ENCODE measurements at places on chromosomes 6 and 20.

GRCh38 chr20:45998337-45998736, 10.4 kb upstream of the MMP9 start:
- no peak for DNase-seq

- no peak for DNase-seq
Observed at GRCh38 chr6:37725957-37726356, 28.3 kb upstream of the MDGA1 start.

- DNase-seq = no peak
Observed at GRCh38 chr6:128558021-128558420, 37.6 kb upstream of the PTPRK start.

GRCh38 chr6:31586599-31587281, 663 bp downstream of the LST1 start:
- no peak for DNase-seq

- no peak for DNase-seq
Observed at GRCh38 chr6:37799263-37799644, 20.3 kb upstream of the ZFAND3 start.

- DNase-seq = no peak
Observed at GRCh38 chr6:125009578-125009977, 47.3 kb downstream of the RNF217 start.

DNA sequence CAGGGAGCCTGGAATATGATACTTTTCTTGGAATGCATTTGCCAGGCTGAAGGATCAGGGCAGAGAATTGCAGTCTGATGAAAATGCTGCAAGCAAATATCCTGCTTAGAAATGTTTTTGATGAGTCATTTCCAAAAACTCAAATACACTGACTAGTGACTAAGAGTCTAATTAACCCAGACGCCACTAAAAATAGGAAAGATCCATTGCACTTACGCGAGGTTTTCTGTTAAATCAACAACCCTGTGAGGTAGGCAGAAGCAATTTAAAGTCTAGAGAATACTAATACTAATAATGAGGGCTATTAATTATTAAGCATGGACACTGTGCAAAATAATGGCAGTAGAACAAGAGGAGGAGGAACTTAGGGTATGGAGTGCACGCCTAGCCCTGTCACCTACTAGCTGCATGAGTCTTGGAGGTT, 130.1 kb upstream of the DOK5 start:
- DNase-seq = no peak

- DNase-seq = no peak
Observed at GRCh38 chr20:1369970-1370369, 22.9 kb downstream of the FKBP1A start.

DNA sequence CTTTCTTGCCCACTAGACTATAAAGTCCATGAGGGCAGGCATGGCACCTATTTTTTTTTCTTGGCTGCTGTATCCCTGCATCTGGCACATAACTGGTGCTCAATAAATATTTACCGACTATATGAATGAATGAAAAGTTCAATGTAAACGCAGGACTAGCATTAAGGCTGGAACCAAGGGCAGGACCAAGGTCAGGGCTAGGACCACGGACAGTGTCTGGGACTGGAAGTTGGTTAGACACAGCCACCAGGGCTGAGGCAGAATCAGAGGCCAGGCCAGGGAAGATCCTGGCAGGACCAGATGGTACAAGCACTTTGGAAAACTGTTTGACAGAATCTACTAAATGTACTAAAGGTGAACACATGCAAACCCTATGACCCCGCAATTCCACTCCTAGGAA, 3.7 kb downstream of the TNXB start:
- no peak for DNase-seq

Data from GM06990 (cell line).